ENCODE measurements at places on chromosomes 6 and 20.

DNA sequence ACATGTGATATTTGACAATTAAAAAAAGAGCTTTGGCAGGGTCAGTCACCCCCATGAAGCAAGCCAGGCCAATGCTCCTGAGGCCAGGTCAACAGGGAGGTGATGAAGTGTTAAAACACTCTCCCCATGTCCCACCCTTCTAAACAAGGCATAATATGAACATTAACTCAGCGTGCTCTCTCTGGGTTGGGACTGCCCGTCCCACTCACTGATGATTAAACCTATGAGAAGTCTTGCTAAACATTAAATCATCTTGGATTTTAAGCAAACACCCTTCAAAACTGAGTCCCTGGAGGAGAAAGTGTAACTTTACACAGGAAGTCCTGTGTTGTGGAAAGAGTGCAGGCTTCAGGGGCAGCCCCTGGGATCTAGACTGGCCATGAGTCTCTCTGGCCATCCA lies 558.5 kb downstream of the CD83 start:
- DNase-seq, result no peak

DNA sequence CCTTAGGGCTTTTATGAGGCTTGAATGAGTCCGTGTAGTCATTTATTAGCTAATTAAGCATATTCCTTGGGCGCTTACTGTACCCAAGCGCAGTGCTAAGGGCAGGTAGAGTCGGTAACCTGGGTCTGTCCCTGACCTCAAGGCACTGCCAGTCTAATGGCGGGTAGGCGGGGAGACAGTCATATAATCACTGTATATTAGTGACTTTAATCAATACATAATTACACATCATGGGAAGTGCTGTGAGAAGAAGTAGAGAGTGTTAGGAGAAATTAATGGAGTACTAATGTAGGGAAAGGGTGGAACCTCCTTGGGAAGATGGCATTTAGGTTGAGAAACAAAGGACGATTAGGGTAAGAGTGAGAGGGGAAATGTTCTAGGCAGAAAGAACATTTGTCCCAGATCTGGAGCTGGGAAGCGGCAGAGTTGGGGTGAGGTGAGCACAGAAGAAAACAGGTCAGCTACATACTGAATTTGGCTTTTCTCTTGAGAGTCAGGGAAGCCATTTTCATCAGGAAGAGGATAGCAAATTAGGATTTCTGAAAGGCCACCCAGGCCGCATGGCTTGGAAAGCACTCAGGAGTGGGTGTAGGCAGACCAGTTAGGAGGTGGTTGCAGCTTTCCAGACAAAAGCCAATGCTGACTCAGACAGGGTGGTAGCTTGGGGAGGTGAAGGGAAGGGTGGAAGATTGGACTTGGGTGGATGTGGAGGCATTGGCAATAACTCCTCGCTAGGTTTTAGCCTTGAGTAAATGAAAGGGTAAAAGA lies 954 bp upstream of the BLCAP start:
- no peak for DNase-seq

DNA sequence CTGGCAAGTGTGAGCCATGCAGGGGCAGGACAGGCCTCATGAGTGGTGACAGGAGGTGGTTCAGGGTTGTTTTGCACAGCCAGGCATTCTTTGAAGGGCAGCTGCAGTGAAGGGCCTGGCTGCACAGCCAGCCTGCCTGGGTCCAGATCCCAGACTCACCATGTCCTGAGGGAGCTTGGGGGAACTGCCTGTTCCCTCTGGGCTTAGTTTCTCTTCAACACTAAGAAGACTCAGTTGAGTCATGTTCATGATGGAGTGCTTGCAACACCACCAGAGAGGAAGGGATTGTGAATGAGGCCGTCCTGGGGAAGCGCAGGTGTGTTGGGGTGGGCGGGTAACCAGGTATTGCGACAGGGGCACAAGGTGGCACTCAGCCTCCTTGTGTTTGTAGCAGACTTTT lies 102.4 kb downstream of the CDH26 start:
- no peak for DNase-seq

- no peak for DNase-seq
Observed at GRCh38 chr6:142074516-142074915, 58.2 kb upstream of the GJE1 start.

DNA sequence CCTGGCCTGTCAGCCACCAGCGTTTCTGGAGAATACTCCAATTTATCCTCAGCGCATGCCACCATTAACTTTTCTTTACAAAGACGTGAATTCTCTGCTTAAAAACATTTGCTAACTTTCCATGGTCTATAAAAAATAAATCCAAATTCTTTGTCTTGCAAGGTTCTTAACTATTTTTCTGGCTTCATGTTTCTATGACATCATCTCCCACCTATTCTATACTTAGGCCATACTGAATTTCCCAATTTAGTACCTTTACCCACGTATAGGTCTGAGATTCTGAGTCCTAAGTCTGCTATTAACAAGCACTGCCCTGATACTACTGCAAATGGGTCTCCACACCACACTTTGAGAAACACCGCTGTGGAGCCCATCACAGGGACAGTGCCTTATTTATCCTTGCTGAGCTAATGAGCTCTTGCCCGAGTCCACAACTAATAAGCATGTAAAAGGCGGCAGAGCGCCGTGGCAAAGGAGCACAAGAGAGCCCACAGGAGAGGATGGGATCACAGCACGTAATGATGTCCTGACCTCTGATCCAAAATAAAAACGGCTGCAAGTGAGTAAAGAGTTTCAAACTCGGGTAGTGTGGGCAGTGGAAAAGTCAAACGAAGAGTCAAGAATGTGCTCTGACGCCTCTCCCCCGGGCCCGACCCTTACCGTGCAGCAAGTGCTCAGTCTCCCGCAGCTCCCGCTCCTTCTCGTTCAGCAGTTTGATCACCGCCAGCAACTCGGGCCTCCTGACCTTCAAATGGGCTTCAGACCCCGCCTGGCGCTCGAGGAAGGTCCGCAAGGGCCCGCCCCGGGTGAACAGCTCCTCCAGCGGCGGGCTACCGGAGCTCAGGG lies 519 bp downstream of the MTRF1L start:
- DNase-seq, result no peak

DNA sequence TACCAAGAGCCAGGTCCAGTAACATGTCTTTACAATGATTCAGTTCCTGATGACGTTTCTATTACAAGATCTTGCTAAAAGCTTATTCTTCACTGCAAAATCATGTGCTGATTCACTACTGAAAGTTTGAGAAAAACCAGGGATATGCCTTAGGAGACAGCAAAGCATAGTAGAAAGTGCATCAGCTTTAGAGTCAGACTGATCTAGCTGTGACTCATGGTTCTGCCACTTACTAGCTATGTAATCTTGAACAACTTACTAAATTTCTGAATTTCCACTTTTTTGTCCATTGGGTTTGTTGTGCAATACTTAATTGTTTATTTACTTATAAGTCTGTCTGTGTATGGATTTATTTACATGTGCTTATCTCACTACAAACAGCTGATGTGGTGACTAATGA lies 198.5 kb upstream of the RSPO3 start:
- no peak for DNase-seq

DNA sequence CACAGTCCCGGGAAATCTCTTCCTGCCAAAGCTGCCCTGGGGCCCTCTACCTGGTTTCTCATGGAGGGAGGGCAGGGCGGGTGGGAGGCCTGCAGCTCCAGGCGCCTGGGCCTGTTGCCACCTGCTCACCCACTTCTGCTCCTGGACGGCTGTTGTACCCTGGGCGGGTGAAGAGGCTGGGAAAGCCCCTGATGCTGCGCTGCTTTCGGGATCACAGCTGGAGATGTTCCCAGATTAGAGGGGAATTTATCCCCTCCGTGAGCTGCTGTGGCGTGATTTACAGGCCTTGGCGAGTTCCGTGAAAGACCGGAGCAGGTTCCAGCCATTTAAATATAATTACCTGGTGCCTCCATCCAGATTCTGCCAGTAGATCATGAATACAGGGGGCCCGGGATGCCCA lies 12.3 kb upstream of the VSTM2L start:
- no peak for DNase-seq

DNA sequence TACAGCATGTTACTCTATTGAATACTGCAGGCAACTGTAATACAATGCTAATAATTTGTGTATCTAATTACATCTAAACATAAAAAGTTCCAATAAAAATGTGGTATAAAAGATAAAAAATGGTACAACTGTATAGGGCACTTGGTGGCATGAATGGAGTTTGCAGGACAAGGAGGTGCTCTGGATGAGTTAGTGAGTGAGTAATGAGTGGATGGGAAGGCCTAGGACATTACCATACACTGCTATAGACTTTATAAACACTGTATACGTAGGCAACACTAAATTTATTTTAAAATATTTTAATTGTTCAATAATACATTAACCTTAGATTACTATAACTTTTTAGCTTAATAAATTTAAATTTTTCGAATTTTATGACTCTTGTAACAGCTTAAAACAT lies 579.6 kb upstream of the MAN1A1 start:
- no peak for DNase-seq

DNA sequence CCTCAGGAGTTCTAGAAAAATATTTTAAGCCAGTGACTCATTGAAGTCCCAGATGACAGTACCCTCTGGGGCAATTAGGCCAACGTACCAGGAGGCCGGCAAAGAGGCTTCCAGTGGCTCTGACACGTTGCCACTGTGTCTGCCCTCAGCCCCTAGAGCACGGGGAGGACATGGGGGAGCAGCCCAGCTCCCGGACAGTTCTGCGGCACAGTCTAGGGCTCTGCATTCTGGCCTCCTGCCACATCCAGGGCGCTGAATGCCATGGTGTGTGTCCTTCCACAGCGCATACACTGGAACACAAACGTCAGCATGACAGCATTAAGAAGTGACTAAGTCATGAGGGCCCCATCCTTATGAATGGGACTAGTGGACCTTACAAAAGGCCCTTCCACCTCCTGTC lies 156.2 kb downstream of the RNASET2 start:
- DNase-seq, result no peak

DNA sequence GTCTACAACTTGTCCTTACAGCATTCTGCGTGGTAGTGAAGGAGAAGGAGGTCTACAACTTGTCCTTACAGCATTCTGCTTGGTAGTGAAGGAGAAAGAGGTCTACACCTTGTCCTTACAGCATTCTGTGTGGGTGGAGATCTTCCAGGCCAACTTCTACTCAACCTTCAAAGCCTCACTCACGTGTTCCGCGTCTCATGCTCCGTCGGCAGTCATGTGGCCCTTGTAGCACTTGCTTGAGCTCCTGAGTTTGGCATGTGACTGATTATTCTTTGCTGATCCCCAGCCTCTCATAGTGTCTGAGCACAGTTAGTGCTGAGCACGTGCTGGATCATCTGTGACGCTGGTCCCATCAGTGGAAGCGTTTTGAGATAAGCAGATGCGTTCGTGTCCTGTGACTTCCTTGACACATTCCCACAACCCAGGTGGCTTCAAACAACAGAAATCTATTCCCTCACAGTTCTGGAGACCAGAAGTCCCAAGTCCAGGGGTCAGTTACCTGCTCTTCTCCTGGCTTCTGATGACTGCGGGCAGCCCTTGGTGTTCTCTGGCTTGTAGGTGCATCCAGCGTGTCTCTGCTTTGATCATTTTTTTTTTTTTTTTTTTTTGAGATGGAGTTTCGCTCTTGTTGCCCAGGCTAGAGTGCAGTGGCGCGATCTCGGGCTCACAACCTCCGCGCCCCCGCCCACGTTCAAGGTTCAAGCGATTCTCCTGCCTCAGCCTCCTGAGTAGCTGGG lies 2.6 kb downstream of the SS18L1 start:
- DNase-seq, result no peak

DNA sequence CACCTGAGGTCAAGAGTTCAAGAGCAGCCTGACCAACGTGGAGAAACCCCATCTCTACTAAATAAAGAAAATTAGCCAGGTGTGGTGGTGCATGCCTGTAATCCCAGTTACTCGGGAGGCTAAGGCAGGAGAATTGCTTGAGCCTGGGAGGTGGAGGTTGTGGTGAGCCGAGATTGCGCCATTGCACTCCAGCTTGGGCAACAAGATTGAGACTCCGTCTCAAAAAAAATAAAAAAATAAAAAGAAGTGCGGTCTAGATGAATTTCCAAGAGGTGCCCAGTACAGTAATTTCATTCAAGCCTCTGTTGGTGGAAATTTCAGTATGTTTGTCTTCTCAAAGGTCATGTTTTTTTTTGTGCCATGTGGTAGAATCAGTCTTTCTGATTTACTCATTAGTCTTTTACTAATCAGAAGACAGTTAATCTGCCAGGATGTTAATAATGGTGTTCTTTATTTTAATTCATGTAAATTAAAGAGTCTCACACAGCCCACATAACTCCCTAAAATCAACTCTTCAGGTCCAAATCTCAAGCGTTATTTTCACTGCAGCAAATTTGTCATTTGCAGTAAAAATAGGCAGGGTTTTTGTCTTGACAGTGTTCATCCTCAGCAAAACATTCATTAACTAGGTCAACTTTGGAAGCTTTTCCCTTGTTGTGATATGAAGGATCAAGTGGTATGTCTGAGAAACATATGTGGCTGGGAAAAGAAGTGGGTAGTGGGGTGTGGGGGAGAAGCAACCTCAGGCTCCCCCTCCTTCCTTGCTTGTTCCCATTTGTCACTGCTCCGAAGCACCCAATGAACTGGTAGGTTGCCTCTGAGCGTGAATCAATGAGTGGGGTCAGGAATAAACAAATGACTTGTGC lies 13.3 kb downstream of the TP53INP2 start:
- DNase-seq, result no peak

DNA sequence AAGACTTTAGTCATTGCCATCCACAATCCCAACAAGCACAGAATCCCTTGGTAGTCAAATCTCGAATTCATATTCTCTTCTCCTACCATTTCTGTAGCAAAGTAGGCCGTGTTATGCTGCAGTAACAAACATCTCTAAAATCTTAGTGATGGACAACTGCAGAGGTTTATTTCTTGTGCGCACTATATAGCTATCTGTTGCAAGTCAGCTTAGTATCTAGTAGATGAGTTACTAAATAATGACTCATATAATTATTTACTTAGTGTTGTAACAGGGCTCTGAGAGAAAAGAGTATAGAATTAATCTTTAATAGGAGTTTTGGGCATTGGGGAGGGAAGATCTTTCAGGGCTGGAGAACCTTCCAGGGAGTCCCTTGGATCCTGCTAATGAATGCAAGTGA lies 73.3 kb downstream of the CAP2 start:
- DNase-seq, result no peak

- no peak for DNase-seq
Observed at GRCh38 chr20:4063631-4064030, 48.3 kb upstream of the RNF24 start.

DNA sequence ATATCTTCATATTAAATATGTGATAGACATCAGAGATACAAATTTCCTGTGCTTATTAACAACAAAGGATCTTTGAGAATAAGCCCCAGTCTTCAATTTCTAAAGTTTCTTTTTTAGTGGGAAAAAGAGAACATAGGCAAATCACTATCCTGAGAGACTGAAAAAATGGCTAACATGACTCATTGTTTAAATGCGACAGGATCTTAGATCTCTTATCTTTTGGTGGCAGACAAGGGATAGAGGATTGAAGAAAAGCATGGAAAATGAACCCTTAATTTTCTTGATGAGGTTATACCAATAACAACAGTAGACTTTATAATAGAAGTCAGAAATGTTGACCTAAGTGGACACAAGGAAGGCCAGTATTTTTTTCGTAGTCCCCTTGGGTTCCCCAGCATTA lies 178.6 kb upstream of the MAP3K7 start:
- no peak for DNase-seq

GRCh38 chr20:58566981-58567380 lies 51.8 kb upstream of the APCDD1L start:
- DNase-seq, result no peak

All from activated CD8-positive, alpha-beta memory T cell treated with anti-CD3 and anti-CD28 coated beads for 4 hours (primary cell).